Stimulated activated CD8-positive, alpha-beta memory T cell treated with anti-CD3 and anti-CD28 coated beads, Interleukin-2, amount 100 ng/mL, for 1 hour (primary cell): ENCODE measurements at places on chromosomes 11 and 22.

GRCh38 chr11:12469451-12469850, 92.1 kb downstream of the PARVA start:
- no peak for DNase-seq

- peak; percentile 69 for DNase-seq
These were observed 14.8 kb downstream of the PLEKHB1 start for GRCh38 chr11:73661035-73661628.

- no peak for DNase-seq
These were observed 340.5 kb downstream of the TENM4 start for GRCh38 chr11:79100093-79100910.

GRCh38 chr11:58731819-58732218, at the start of gene GLYAT:
Gene GLYAT (minus strand): TSS chr11:58731943. CDS start chr11:58724496, 7,447 bp downstream.
- no peak for DNase-seq

DNA sequence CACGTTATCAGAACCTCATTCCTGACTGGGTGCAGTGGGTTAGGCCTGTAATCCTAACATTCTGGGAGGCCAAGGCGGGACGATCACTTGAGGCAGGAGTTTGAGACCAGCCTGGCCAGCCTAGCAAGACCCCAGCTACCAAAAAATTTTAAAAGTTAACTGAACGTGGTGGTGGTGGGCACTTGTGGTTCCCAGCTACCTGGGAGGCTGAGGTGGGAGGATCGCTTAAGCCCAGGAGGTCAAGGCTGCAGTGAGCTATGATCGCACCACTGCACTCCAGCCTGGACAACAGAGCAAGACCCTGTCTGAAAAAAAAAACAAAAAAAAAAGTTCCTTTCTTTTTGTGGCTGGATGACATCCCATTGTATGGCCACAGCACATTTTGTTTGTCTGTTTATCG, 67.7 kb upstream of the PPP6R3 start:
- DNase-seq = no peak

- DNase-seq = no peak
These were observed 26.2 kb downstream of the EHF start for GRCh38 chr11:34647131-34647530.

DNA sequence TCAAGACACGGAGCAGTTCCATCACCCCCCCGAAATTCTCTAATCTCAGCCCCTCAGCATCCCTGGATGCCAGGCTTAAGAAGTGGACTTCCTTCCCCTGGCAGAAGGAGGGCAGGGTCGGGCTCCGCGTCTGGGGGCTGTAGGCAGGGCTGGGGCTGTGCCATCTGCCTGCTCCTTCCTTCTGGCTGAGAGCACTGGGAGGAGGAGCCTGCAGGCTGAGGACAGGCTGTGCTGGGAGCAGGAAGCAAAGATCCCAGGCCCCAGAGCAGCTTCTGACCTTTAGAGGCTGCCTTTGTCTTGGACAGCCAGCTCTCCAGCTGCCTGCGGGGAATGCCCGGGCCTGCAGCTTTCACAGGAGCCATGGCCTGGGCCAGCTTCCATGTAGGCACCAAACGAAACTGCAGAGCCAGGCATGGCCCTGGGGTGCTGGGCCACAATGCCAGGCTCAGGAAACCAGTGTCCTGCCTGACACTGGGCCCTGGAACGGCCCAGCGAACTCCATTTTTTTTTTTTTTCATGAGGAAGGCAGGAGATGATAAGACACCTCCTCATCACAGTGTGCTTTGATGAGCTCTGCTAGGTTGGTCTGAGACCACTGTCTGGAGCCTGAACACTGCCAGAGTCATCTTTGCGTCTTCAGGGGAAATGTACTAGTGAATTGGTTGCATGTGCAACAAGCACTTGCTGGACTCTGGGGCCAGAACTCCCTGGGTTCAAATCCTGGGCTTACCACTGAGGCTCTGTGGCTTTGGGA, 67.9 kb downstream of the MCM5 start:
- DNase-seq = no peak

DNA sequence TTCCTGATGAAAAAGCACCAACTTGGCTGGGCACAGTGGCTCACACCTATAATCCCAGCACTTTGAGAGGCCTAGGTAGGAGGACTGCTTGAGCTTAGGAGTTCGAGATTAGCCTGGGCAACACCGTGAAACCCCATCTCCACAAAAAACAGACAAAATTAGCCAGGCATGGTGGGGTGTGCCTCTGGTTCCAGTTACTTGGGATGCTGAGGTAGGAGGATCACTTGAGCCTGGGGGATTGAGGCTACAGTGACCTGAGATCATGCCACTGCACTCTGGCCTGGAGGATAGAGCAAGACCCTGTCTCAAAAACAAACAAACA, 3.0 kb downstream of the HPS4 start:
- DNase-seq = no peak

DNA sequence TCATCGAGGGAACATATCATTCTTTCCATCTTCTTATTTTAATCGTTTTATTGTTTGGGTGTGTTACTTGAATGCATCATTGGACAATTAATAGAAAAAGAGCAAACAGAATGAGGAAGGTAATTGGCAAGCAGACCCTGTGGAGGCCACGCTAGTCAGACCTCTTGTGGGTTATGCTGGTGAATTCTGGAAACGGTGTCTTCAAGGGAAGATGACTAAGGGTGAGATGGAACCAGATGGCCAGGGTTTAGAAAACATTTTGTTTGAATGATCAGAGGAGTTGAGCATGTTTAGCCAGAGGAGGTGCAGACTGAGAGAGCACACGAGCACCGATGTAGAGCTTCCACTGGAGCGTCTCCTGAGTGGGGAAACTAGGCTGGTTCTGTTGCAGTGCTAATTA, 8.5 kb downstream of the ST14 start:
- DNase-seq = no peak

- no peak for DNase-seq
These were observed 56.8 kb downstream of the RPL27A start for GRCh38 chr11:8739309-8739793.

GRCh38 chr11:29024386-29024785, 916.2 kb downstream of the METTL15 start:
- DNase-seq = no peak

DNA sequence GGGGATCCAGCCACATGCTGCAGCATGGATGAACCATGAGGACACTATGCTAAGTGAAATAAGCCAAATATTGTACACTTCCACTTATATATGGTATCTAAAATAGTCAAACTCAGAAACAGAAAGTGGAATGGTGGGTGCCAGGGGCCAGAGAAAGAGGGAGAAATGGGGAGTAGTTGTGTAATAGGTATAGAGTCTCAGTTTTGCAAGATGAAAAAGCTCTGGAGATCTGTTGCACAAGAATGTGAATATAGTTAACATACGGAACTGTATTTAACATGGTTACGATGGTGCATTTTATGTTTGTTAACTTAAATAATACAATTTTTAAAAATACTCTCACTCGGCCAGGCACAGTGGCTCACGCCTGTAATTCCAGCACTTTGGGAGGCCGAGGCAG, 21.2 kb downstream of the GDPD5 start:
- no peak for DNase-seq

DNA sequence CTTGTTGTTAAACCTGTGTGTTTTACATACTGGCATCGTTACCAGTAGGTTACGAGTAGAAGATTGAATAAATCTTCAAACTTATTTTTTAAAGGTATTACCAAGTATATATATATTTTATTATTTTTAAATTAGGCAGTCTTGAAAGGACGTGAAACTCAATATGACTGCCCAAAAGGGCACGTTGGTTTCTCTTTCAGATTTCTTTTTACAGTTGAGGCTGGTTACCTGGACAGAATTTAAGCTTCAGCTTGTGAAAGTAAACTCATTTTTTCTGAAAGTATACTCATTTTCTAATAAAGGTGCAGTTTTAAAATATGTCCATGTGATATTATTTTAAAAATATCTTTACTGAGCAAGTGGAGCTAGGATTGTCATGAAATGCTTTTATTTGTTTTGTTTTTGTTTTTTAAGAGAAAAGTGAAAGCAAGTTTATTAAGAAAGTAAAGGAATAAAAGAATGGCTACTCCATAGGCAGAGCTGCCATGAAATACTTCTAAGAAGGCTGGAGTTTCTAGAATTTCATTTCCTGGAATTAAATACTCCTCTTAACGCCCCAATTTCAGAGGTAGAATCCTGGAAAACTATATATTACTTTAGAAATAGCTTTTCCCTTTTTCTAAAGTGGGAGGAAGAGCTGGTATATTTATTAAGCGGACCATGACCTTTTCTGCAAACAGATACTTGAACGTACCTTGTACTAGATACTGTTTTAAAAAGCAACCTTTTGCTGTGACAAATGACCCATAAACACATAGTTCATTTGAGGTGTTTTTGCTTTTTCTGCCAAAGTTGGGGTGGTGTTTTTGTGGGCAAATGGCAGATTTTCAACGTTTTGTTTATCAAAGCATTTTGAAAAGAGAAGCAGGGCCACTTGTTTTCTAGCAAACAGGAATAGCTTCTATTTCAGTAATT, 1.9 kb downstream of the FBXO7 start:
- no peak for DNase-seq

GRCh38 chr11:95143106-95143681, 53.5 kb downstream of the ENDOD1 start:
- DNase-seq = no peak

GRCh38 chr11:126502982-126503381, 147.5 kb downstream of the ST3GAL4 start:
- DNase-seq = no peak

DNA sequence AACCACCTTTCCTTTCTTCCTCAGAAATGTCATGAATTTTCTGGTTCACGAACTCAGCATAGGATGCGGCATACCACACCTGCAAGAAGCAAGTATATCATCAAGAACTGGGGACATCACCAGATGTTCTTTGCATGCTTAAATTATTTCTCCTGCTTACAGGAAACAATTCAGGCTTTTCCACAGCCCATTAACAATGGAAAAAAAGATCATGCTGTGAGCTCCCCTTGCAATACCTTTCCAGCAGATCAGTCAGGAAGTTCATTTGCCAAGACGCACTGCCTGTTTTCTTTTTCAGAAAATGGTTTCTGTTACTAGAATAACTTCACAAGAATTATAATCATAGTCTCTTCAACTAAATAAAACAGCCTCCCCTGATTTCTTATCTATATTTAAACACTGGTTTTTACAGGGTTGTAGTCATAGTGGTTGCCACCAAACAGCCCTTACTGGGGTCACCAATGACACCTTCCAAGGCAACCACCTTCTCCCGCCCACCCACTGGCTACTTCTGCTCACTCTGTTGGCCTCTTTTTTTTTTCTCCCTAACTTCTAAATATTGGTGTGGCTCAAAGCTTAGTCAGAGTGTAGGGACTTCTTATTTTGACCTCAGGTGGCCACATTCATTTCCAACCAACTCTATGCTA, 42.3 kb upstream of the NFRKB start:
- DNase-seq = no peak

DNA sequence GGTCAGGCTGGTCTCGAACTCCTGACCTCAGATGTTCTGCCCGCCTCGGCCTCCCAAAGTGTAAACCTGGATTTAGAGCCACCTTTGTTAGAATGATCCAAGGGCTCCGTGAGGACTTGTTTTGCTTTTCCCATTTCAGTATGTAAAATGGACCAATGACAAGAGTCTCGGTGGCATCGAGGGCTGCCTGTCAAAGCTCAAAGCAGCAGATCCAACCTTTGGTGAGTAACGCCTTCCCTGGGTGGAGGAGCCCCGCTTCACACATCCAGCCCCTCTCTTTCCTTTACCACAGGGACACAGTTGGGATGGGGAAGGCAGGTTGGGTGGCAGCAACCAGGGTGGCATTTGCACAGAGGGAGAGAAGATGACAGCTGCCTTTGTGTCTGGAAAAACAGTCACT, 4.4 kb downstream of the TTC38 start:
- DNase-seq = no peak

GRCh38 chr11:132802947-132803346, 729.4 kb downstream of the OPCML start:
- DNase-seq = no peak

DNA sequence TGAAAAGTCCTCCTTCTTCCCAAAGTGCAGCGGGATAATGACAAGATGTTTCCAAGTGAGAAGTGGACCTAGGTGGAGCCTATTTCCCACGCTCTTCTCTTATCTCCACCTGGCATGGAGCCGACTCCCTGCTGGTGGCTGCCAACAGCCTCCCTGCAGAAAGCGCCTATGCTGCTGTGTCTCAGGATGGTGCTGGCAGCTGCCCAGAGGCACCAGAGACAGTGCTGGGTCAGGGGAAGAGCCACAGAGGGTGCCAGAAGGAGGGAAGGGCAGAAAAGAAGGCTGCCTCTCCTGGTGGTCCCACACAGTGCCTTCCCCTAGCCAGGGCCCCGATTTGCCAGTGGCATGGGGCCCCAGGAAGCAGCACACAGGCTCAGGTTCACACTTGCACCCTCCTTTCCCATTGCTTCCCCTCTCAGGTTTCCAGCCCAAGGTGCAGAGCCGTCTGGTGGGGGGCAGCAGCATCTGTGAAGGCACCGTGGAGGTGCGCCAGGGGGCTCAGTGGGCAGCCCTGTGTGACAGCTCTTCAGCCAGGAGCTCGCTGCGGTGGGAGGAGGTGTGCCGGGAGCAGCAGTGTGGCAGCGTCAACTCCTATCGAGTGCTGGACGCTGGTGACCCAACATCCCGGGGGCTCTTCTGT, 19.0 kb downstream of the CD5 start:
- no peak for DNase-seq

GRCh38 chr11:130141561-130142341, 17.8 kb upstream of the ST14 start:
- no peak for DNase-seq

GRCh38 chr11:19060629-19061028, at the start of gene MRGPRX2:
Gene MRGPRX2 (minus strand): TSS chr11:19060717. CDS start chr11:19056402, 4,315 bp downstream.
- DNase-seq = no peak

- no peak for DNase-seq
These were observed 102.1 kb downstream of the FBXO7 start for GRCh38 chr22:32576553-32577253.

DNA sequence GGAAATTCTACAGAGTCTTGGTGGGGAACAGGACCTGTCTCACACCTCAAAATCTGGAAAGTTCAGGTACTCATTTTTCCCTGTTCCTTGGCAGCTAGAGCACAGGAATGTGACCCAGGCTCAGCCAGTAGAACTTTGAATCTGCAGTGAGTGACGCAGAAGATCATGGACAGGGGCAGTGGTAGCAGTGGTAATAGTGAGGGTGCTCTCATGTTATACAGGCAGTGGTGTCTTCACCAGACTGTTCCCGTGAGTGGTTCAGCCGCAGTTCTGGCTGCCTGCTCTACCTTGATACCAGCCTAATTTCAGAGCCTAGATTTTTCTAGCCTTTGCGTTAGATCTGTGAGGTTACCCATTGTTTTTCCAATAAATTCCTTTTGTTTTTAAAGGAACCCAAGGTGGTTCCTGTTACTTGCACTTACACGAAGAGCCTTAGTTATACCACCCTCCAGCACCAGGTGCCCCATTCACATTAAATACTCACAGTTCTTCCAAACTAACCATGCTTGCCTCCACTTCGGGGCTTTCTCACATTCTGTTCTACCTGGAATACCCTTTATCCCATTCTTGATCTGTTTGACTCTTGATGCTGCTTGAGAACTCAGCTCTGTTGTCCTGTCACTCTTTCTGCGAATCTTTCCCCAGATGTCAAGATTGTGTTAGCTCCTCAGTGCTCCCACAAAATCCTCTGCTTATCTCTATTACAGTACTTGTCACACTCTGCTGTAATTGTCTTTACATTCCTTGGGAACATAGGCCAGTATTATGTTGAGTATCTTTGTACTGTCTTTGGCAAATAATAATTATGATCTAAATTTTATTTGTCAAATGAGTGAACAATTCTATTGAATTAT, 47.8 kb downstream of the SWAP70 start:
- DNase-seq = no peak

- DNase-seq = no peak
These were observed 786 bp downstream of the CAPN1 start for GRCh38 chr11:65182258-65183170.

- DNase-seq = no peak
These were observed 236.7 kb downstream of the TTC28 start for GRCh38 chr22:28442711-28443525.

GRCh38 chr11:64898541-64898940, 18.5 kb downstream of the ATG2A start:
- no peak for DNase-seq
